ENCODE measurements at places on chromosomes 3 and 15.

DNA sequence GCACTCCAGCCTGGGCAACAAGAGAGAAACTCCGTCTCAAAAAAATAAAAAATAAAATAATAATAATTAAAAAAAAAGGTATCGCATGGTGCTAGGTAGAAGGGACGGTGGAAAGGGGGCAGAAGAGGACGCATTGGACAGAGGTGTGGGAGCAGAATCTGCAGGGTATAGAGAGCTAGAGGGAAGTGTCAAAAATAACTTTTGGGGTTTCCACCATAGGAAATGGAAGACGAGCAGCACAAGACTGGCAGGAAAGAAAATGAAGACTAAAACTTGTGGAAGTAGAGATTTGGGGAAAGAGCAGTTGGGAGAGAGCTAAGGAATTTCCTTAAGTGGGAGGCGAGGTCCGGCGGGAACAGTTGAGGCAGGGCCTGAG, 585 bp upstream of the MKRN2 start:
- no peak for DNase-seq

DNA sequence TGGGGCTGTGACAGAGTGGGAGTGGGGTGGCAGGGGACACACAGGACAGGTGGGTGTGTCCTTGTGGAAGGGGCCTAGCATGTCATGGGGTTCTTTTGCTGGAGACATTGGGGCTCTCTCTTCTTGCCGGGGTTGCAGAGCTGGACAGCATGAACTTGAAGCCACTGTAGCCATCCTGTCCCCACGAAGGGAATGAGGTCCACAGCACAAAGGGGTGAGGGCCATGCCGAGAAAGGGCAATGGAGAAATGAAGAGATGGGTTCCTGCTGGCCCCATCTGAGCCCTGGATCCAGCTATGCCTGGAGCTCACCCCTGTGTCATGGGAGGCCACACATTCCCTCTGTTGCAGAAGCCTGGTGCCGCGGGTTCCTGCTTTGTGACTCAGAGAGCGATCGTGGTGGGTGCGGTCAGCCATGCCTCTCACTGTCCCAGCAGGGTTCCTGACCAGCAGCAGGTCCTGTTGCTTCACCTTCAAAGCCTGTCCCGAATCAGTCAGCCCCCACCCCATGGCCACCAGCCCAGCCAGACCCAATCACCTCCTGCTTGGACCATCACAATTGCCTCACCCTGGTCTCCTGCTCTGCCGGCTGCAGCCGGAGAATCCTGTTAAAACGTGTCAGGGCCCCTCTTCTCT, 50.0 kb downstream of the DNAJB8 start:
- DNase-seq = peak; percentile 62

GRCh38 chr15:42604894-42605744, 29.7 kb downstream of the STARD9 start:
- no peak for DNase-seq

- DNase-seq = no peak
Observed at GRCh38 chr15:68418611-68419161, 13.3 kb downstream of the ITGA11 start.

DNA sequence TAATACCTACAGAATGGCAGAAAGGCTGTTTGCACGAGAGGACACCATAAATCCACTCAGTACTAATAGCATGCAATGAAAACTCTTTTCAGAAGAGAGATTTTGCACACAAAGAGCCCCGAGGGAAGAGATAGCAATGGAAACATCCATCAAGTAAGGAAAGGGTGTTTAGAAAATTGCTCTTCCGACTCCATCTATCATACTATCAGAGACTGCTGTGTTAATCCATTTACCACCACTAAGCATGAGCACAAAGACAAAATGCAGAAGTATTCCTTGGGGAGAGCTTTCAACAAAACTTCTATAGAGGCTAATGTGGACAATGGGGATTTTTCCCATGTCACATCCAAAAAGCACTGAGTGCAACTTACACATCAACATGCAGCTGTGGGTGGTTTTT, 72.1 kb upstream of the PLAAT1 start:
- no peak for DNase-seq

DNA sequence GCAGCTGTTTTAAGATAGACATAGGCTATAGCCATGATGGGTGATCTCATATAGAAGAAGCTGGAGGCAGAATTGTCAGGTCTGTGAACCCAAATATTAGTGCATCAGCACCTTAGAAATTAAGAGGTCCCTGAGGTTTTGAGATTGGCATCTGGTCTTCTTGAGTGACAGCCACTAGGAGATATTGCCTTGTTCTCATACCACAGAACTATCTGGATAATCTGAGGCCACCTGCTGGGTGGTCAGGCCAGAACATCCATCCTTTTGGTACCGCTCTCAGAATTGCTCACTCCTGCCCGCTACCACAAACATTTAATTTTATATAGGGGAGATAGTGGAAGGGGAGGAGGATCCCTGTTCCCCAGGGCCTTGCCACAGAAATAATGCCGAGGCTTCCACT, 210.6 kb upstream of the ZPLD1 start:
- DNase-seq = no peak

DNA sequence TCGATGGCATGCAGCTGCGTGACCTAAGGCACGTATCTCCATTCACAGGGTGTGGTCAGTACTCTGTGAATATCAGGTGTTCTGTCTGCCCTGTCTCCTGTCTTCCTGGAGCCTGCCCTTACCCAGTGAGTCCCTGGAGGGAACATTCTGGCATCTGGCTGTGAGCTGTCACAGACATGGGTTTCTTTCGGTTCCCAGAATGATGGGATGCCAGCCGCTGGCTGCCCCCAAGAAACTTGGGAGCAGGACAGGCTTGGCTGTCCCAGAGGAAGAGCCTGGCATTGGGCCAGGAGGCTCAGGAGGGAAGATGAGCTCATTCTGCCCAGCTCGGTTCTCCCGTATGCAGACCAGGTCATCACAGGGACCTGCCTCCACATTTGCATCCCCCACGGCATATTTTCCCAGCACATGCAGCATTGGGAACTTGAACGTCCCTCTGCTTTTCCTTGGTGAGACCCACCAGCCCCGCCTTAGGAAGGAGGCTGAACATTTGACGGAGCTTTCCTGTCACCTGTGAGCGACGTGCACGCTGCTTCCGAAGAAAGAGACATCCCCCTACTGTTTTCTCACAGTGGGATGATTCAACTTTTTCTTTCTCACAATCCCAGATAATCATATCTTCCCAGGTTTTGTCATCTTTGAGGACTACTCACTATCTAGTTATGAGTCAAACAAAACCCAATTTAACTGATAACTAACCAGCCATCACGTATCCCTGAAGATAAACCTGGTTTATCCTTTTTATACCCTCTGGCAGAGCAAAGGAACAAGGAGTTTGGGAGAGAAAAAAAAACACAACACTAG, 22.0 kb upstream of the PGPEP1L start:
- no peak for DNase-seq

DNA sequence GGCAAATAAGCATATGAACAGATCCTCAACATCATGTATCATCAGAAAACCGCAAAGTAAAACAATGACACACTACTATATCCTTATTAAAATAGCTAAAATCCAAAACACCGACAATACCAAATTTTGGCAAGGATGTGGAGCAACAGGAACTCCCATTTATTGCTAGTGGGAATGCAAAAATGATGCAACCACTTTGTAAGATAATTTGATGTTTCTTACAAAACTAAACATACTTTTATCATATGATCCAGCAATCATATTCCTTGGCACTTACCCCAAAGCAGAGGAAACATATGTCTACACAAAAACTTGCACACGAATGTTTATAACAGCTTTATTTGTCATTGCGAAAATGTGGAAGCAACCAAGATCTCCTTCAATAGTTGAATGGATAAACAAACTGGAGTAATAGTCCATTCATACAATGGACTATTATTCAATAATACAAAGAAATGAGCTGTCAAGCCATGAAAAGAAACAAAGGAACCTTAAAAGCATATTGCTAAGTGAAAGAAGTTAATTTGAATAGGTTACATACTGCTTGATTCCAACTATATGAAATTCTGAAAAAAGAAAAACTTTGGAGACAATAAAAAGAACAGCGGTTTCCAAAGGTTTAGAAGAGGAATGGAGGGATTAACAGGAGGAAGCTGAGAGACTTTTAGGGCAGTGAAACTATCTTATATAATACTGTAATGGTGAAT, 172.0 kb downstream of the VPS13C start:
- no peak for DNase-seq
